ENCODE measurements at places on chromosomes 5 and 9. TPM values are rescaled to one million over a fixed set of nuclear protein-coding genes. Genes with fewer than 3 reads are reported as not detected.

DNA sequence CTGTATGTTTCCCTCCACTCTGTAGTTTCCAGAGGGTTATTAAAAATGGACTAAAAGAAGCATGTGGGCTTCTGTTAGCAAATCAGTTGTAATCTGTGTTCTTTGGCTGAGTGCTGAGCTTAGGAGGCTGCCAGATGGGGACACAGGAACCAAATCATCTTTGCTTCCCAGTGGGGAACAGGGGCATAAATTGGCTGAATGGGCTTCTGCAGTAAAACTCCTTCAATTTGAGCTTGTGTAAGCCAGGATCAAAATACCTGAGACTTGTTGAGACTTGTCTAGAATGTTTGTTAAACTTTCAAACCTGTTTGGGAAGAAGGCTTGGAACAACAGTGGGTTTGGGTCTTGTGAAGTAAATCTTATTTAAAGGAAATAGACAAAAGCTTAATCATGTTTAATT is 32.2 kb upstream of the TNFAIP8 start:
- H3K27me3 ChIP-seq: no peaks in the 10 kb centered on the region
- peak; percentile 88 for DNase-seq
- peak overlapping the region; percentile 98 for H3K27ac ChIP-seq
- peak overlapping the region; percentile 60 for H3K4me3 ChIP-seq

- no peaks in the 10 kb centered on the region for H3K36me3 ChIP-seq
- peak; percentile 52 for DNase-seq
- no peaks in the 10 kb centered on the region for H3K27me3 ChIP-seq
- H3K4me3 ChIP-seq: no peak overlapping the region
- no peaks in the 10 kb centered on the region for H3K4me1 ChIP-seq
These were observed 266.6 kb downstream of the PRELID2 start for GRCh38 chr5:145568581-145568980.

GRCh38 chr5:104431981-104432380 is 869.4 kb upstream of the NUDT12 start:
- DNase-seq: no peak
- no peaks in the 10 kb centered on the region for H3K4me1 ChIP-seq
- no peak overlapping the region for H3K27ac ChIP-seq
- no peaks in the 10 kb centered on the region for H3K36me3 ChIP-seq
- no peak overlapping the region for H3K4me3 ChIP-seq
- no peaks in the 10 kb centered on the region for H3K27me3 ChIP-seq

DNA sequence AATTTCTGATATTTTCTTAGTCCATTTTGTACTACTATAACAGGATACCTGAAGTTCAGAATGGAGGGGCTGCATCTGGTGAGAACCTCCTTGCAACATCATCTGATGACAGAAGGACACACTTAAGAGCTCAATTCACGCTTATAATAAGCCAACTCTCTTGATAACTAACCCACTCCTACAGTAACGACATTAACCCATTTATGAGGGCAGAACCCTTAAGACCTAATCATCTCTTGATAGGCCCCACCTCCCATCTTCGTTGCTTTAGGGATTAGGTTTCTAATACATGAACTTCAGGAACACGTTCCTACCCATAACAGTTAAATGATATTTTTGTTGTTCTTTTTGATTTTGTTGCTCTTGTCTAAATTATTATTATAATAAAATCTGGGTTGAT is 69.4 kb downstream of the TNPO1 start:
- no peaks in the 10 kb centered on the region for H3K4me1 ChIP-seq
- no peak overlapping the region for H3K4me3 ChIP-seq
- no peaks in the 10 kb centered on the region for H3K27me3 ChIP-seq

DNA sequence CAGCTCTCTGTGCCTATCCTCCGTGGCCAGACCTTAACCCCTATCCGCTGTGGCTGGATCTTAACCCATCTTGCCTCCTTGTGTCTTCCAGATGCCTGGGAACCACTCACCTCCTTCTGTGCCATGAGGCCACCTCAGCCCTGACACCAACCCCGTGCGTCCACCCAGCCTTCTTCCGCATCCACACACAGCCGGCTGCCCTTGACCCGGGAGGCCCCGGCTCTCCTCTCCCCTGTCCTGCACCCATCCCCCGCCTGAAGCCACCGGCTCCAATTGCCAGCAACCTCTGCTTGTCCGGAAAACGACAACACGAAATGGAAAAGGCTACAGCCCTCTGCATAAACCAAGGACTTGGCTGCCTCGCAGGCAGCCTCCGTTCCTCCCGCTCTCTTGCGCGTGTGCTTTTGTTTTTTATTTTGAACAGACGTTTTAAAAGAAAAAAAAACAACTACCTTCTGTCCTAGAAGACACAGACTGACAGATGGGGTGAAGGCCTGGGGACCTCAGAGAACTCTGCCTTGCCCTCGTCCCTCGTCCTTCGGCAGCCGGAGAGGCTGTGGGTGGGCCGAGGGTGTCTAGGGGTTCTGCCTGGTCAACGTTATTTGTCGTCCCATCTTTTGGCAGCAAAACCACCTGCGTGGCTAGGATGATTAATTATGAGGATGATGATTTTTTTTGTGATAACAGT is 32.5 kb upstream of the HMCN2 start:
- H3K27ac ChIP-seq: no peak overlapping the region
- no peaks in the 10 kb centered on the region for H3K4me1 ChIP-seq
- H3K27me3 ChIP-seq: no peaks in the 10 kb centered on the region

DNA sequence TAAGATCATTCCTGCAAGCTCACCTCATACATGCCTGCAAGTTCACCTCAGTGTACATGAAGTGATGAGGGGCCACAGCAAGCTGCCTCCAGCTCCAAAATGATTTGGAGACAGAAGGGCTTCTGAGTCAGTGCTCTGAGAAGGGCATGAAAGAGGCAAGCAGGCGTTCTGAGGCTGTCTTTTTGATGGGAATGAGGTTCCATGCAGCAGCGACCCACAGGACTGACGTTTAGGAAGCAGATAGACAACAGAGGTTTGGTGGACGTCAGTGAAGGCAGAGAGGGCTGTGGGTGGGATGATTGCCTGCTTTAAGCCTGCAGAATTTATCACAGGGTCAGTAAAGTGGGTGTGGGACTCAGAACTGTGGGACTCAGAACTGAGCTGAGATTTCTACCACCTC is 8.9 kb upstream of the SMIM32 start:
- H3K4me1 ChIP-seq: no peaks in the 10 kb centered on the region
- H3K27ac ChIP-seq: no peak overlapping the region
- H3K27me3 ChIP-seq: peaks cover 11% of the 10 kb centered on the region
- no peak overlapping the region for H3K4me3 ChIP-seq
- H3K36me3 ChIP-seq: no peaks in the 10 kb centered on the region

- DNase-seq: no peak
- no peak overlapping the region for H3K4me3 ChIP-seq
- H3K27me3 ChIP-seq: no peaks in the 10 kb centered on the region
- H3K27ac ChIP-seq: no peak overlapping the region
- H3K4me1 ChIP-seq: peaks cover 7% of the 10 kb centered on the region
These were observed 130.9 kb downstream of the DOCK2 start for GRCh38 chr5:169767938-169768337.

GRCh38 chr5:78629624-78630023 is 18.9 kb downstream of the LHFPL2 start:
- no peak overlapping the region for H3K4me3 ChIP-seq
- H3K27ac ChIP-seq: no peak overlapping the region
- peaks cover 19% of the 10 kb centered on the region for H3K4me1 ChIP-seq
- H3K36me3 ChIP-seq: peaks cover 57% of the 10 kb centered on the region
- no peaks in the 10 kb centered on the region for H3K27me3 ChIP-seq

GRCh38 chr9:19787672-19788071 is 1.2 kb downstream of the SLC24A2 start:
- H3K27me3 ChIP-seq: no peaks in the 10 kb centered on the region
- H3K4me3 ChIP-seq: no peak overlapping the region
- no peaks in the 10 kb centered on the region for H3K4me1 ChIP-seq
- no peak overlapping the region for H3K27ac ChIP-seq

GRCh38 chr5:58775701-58776262 is 192.9 kb downstream of the RAB3C start:
- H3K4me3 ChIP-seq: no peak overlapping the region
- no peaks in the 10 kb centered on the region for H3K36me3 ChIP-seq
- peaks cover 88% of the 10 kb centered on the region for H3K27me3 ChIP-seq
- no peaks in the 10 kb centered on the region for H3K4me1 ChIP-seq
- DNase-seq: no peak
- H3K27ac ChIP-seq: no peak overlapping the region

- H3K4me1 ChIP-seq: peaks cover 18% of the 10 kb centered on the region
- H3K27me3 ChIP-seq: peaks cover 33% of the 10 kb centered on the region
- H3K27ac ChIP-seq: no peak overlapping the region
- H3K36me3 ChIP-seq: no peaks in the 10 kb centered on the region
- no peak for DNase-seq
- no peak overlapping the region for H3K4me3 ChIP-seq
These were observed 2.5 kb upstream of the SLC31A2 start for GRCh38 chr9:113148372-113148705.

GRCh38 chr9:25353783-25354182 is 324.5 kb downstream of the TUSC1 start:
- no peak overlapping the region for H3K4me3 ChIP-seq
- H3K27me3 ChIP-seq: no peaks in the 10 kb centered on the region
- no peaks in the 10 kb centered on the region for H3K36me3 ChIP-seq
- H3K27ac ChIP-seq: no peak overlapping the region
- DNase-seq: no peak

GRCh38 chr5:161233553-161233952 is 313.0 kb downstream of the GABRB2 start:
- H3K4me3 ChIP-seq: no peak overlapping the region
- DNase-seq: no peak
- H3K36me3 ChIP-seq: no peaks in the 10 kb centered on the region
- H3K4me1 ChIP-seq: no peaks in the 10 kb centered on the region
- no peak overlapping the region for H3K27ac ChIP-seq
- H3K27me3 ChIP-seq: no peaks in the 10 kb centered on the region

- no peaks in the 10 kb centered on the region for H3K4me1 ChIP-seq
- no peak for DNase-seq
- no peak overlapping the region for H3K27ac ChIP-seq
- H3K27me3 ChIP-seq: no peaks in the 10 kb centered on the region
- H3K36me3 ChIP-seq: peaks cover 4% of the 10 kb centered on the region
These were observed 41.3 kb upstream of the CDK20 start for GRCh38 chr9:88015606-88016005.

- no peak overlapping the region for H3K27ac ChIP-seq
- peaks cover 50% of the 10 kb centered on the region for H3K27me3 ChIP-seq
- no peak overlapping the region for H3K4me3 ChIP-seq
- DNase-seq: no peak
- H3K4me1 ChIP-seq: no peaks in the 10 kb centered on the region
- peaks cover 4% of the 10 kb centered on the region for H3K36me3 ChIP-seq
These were observed 1.4 kb downstream of the IQGAP2 start for GRCh38 chr5:76404223-76405211.

GRCh38 chr5:61120534-61120933 is 41.7 kb downstream of the SMIM15 start:
- no peaks in the 10 kb centered on the region for H3K27me3 ChIP-seq
- H3K27ac ChIP-seq: no peak overlapping the region
- no peaks in the 10 kb centered on the region for H3K4me1 ChIP-seq
- no peaks in the 10 kb centered on the region for H3K36me3 ChIP-seq

- H3K4me3 ChIP-seq: peak overlapping the region; percentile 74
- H3K27ac ChIP-seq: no peak overlapping the region
- peaks cover 31% of the 10 kb centered on the region for H3K4me1 ChIP-seq
- DNase-seq: no peak
These were observed 785 bp upstream of the P4HA2 start for GRCh38 chr5:132228241-132229035.

DNA sequence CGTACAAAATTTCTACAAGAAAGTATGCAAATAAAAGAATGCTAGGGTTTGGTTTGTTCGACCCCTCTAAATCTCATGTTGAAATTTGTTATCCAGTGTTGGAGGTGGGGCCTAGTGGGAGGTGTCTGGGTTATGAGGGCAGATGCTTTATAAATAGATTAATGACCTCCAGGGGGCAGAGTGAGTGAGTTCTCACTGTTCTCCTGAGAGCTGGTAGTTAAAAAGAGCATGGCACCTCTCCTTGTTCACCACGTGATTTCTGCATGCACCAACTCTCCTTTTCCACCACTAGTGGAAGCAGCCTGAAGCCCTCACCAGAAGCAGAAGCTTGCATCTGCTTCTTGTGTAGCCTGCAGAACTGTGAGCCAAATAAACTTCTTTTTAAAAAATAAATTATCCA is 50.4 kb upstream of the FAM170A start:
- DNase-seq: peak; percentile 69
- H3K4me3 ChIP-seq: no peak overlapping the region
- no peaks in the 10 kb centered on the region for H3K4me1 ChIP-seq
- no peaks in the 10 kb centered on the region for H3K27me3 ChIP-seq
- H3K27ac ChIP-seq: no peak overlapping the region
- H3K36me3 ChIP-seq: no peaks in the 10 kb centered on the region

GRCh38 chr5:56316299-56316994 is 83.3 kb upstream of the ANKRD55 start:
- H3K27ac ChIP-seq: no peak overlapping the region
- no peaks in the 10 kb centered on the region for H3K36me3 ChIP-seq
- no peaks in the 10 kb centered on the region for H3K27me3 ChIP-seq
- no peak overlapping the region for H3K4me3 ChIP-seq
- no peak for DNase-seq

DNA sequence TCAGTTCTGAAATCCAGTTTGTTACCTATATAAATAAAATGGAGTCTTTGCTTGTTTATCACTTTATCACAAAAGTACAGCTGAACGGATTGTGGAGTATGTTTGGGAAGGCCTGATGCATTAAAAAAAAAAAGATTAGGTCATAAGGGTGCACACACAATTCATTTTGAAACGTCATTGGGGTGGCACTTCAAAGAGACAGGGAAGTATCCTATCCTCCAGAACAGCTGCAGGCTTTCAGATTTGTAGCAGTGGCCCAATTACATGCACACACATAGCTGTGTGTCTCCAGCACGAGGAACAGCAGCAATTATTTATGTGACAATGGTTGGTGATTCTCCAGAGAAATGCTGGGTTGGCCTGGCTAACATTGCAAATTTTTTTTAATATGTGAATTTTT is 46.8 kb upstream of the FER start:
- H3K36me3 ChIP-seq: no peaks in the 10 kb centered on the region
- H3K4me3 ChIP-seq: no peak overlapping the region
- no peak overlapping the region for H3K27ac ChIP-seq
- DNase-seq: no peak
- no peaks in the 10 kb centered on the region for H3K27me3 ChIP-seq

Gene SV2C
- not detected for total RNA-seq

Gene SEMA6A
- 2.1 TPM for total RNA-seq

Gene GPR151
- total RNA-seq: not detected

Gene LCN2
- total RNA-seq: 7.7 TPM

Gene PCDHA9
- 0.25 TPM for total RNA-seq

Gene MARVELD2
- total RNA-seq: 21.8 TPM

Gene IL5
- total RNA-seq: not detected

Gene UNC13B
- total RNA-seq: 20.6 TPM

Gene PAEP
- not detected for total RNA-seq
